ENCODE measurements at places on chromosomes 7 and 10.

- DNase-seq: peak; percentile 32
Observed at GRCh38 chr10:35306852-35307251, 29.5 kb upstream of the CCNY start.

- DNase-seq: no peak
Observed at GRCh38 chr10:71727105-71727737, 7.6 kb upstream of the C10orf105 start.

- no peak for DNase-seq
Observed at GRCh38 chr10:16779384-16779915, 37.8 kb downstream of the RSU1 start.

- DNase-seq: no peak
Observed at GRCh38 chr10:108905821-108906220, 1017.5 kb downstream of the XPNPEP1 start.

DNA sequence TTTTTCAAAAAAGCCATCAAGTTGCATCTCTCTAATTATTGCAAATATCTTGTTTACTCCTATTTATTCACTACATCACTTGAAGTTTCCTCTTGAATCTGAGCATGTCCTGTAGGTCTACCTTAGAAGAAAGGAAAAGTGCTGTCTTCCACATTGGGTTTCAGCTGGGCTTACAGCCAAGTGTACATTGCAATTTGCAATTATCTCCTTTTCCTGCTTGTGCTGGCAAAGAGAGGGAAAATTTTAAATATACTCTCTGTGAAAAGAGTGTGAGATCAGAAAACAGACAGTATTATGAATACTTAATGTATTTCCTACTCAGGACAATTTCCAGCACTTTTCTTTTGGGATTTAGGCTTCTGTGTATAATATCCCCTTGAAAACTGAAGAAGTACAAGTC is 839.7 kb downstream of the CNTNAP2 start:
- no peak for DNase-seq

DNA sequence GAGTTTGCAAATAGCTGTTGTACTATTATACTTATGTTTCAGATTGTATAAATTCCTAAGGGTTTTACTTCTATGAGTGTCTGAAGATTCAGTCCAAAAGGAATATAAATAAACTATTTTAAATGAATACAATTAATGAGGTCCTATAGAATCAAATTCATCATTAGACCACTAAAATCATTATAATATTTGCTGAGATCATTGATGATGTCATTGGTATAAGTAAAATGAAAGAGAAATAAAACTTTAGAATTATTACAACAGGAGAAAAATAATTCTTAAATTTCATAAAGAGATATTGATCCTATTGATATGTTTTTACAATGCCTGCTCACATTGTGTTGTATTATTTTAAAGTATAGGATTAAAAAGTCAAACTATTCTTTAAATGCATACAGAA is 544.0 kb upstream of the ZWINT start:
- no peak for DNase-seq

DNA sequence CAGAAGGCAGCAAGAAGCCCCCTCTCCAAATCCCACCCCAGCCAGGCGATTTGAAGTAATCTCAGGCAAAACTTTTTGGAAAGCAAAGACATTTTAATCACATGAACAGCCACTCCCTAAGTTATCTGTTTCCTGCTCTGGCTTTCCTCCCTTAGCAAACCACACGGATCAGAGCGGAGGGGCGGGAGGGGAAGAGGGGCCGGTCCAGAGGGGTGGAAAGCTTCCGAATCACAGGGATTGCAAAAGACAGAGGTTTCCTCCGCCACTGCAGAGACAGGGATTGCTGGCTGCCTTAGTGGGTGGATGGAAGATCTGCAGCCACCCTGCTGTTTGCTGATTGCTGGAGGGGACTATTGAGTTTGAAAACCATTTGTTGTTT is 41.2 kb downstream of the ZCCHC24 start:
- DNase-seq: peak; percentile 87

- DNase-seq: no peak
Observed at GRCh38 chr10:114893251-114893650, 44.7 kb upstream of the TRUB1 start.

GRCh38 chr10:10389182-10389581 is 628.5 kb upstream of the CELF2 start:
- DNase-seq: no peak

DNA sequence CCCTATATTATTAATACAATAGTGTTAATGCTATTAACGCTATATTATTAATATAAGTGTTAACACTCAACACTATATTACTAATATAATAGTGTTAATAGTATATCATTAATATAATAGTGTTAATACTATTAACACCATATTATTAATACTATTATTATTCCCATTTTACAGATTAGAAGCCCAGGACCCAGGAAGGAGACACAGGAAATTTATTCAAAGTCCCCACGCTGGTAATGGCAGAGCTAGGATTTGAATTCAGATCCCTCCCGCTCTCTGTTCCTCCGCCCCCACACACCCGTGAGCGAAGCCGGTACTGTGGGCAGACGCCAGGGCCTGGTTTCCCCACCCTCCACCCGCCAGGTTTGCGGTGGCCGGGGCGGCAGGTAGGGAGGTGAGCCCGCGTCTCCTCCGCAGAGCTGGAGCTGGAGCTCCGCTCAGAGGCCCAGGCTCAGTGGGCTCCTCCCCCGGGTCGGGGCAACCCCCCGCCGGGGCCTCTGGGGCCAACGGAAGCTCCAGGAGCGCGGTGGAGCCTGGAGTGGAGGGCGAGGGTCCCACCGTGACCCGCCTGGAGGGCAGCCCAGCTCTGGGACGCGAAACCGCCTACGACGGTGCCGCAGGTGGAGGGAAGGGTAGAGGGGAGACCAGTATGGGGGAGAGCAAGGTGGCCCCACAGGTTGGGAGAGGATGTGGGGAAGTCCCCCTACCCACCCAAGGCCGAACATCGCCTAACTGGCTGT is at the start of gene TMEM225B:
Gene TMEM225B, plus strand, starts transcription at position 506 of the 740 bp plus-strand sequence. CDS start 6,122 bp downstream, outside the sequence.
- no peak for DNase-seq

Data from fibroblast of upper back skin (primary cell).